GM04504 (cell line): ENCODE measurements at places on chromosomes 7 and 10.

DNA sequence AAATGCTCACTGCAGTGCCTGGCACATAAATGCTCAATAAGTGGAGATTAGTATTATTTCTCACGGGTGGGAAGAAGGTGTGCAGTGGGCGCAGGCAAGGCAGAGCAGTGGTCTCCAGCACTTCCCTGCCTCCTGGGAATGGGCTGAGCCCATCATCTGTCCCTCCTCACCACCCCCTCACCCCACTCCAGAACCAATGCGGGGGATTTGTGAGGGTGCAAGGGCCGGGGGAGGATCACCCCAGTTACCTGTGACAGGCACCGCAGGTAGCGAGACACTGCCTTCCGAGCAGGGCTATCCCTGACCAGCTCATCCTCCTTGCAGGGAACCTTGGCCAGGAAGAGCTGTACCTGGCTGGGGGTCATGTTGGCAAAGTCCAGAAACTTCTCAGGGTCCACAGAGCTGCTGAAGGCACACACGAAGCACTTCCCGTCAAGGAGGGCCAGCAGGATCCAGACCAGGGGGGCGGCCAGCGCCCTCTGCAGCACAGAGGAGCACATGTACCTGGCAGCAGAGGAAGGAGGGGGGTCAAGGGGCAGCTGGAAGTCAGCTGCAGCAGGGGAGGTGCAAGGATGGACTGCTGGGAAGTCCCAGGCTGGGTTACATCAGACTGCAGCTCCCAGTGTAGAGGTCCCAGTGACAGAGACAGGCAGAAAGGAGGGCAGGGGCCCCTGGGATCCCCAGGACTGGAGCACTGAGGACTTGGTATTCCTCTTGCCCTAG is 2.8 kb downstream of the CALHM3 start:
- DNase-seq = no peak

GRCh38 chr7:2104716-2105115 is 128.0 kb downstream of the MAD1L1 start:
- peak; percentile 25 for DNase-seq

DNA sequence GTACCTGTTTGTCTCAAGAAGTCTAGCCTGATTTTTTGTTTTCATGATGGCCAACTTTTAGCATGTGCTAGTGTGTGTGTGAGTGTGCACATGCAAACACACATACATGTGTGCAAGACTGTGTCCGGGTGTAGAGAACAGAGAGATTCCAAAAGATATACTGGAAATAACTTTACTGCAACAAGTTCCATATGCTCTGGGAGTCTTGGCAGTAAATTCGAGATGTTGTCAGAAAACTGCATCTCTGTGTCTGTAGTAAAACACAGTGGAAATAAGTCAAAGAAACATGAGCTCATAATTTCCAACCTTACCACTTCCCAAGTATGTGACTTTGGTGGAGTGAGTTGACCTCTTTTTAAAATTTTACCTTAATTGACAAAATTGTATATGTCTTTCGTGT is 950.8 kb upstream of the C7orf33 start:
- DNase-seq = no peak

DNA sequence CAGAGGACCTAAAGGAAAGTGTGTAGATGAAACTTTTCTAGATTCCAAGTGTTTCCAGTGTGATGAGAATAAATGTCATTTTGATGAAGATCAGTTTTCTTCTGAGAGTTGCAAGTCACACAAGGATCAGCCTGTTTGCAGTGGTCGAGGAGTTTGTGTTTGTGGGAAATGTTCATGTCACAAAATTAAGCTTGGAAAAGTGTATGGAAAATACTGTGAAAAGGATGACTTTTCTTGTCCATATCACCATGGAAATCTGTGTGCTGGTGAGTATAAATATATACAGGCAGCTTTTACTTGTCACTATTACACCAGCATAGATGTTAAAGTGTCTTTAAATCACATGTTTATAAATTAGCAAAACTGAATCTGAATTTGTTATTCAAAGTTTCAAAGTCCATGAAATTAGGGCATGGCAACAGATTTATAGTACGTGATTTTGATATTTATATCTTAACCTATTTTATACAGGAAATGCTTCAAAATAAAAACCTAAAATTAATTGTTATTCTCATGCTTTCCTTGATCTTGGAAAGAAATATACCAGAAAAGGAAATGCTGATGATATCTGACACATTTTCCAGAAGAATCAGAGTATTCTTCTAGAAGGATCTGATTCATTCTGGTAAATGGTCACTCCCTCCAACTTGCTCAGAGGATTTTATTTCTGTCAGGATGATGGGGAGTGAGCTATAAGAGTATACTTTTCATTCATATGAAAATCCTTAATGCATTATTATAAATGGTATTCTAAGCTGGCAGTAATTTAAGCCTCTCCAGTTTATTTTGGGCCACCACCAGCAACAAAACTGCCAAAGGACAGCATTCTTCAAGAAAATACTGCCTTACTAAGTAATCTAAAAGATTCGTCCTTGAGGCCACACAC is 71.4 kb downstream of the ITGB8 start:
- no peak for DNase-seq

GRCh38 chr10:21689881-21690280 is 155.8 kb downstream of the MLLT10 start:
- DNase-seq = no peak

DNA sequence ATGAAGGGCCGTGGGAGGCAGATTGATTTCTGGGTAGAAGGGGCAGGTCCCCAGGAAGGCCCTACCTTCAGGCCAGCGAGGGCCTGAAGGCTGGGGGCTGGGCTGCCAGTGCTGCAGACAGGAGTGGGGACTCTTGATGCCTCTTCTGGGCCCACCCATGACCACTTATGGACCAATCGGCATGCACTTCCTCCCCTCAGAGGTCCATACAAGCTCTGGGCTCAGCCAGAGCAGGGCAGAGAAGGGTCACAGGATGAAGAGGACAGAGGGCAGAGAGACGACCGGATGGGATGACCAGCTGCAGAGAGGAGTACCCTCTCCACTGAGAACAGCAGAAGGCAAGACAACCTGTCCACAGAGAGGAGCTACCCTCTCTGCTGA is 120.1 kb downstream of the DYNC2I1 start:
- DNase-seq = no peak

DNA sequence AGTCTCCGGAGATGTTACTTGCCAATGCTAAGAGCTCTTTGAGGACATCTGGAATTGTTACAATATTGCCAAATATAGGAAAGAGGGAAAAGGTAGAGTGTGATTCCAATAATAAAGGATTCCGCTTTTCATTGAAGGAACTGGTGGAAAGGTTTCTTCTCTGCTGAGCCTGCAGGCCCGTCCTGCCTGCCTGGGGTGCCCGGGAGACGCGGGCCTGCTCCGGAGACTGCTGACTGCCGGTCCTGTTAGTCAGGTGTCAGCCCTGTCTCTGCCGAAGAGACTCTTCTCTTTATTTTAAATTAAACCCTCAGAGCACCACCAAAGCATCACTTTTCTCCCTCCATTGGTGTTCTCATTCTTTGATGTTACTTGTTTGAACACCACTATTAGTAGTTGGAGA is 2.2 kb downstream of the EGFR start:
- DNase-seq = no peak

DNA sequence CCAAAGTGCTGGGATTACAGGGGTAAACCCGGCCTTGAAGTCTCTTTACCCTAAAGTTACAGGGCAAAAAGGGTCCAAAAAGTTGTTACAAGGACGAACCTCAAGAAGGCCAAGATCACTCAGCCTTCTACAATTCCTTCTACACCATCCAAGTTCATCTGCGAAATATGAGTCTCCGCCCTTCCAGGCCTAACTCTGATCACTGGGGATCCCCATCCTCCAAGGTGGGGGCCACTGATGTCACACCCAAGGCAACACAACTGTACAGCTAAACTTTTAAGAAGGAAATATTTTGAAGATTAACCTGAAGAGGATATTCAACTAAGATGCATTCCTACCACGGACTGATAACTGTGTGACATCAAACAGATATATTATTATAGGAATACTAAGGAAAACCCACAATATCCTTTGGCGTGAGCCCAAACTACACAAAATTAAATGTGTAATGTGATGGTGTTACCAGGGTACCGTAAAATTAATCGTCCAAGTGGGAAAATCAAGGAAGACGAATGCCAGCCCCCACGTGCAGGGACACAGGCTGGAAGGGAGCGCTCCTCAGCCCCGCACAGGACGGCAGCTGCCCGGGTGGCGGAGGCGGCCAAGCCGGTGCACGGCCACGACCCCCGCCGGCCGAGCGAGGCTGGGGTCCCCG is 1.0 kb downstream of the PAXIP1 start:
- no peak for DNase-seq

- no peak for DNase-seq
These were observed 5.7 kb upstream of the CLEC5A start for GRCh38 chr7:141952461-141952860.

GRCh38 chr7:142771353-142771723 is 568 bp downstream of the PRSS2 start:
- DNase-seq = no peak

- no peak for DNase-seq
These were observed 718.9 kb downstream of the CCSER2 start for GRCh38 chr10:85047170-85047834.

DNA sequence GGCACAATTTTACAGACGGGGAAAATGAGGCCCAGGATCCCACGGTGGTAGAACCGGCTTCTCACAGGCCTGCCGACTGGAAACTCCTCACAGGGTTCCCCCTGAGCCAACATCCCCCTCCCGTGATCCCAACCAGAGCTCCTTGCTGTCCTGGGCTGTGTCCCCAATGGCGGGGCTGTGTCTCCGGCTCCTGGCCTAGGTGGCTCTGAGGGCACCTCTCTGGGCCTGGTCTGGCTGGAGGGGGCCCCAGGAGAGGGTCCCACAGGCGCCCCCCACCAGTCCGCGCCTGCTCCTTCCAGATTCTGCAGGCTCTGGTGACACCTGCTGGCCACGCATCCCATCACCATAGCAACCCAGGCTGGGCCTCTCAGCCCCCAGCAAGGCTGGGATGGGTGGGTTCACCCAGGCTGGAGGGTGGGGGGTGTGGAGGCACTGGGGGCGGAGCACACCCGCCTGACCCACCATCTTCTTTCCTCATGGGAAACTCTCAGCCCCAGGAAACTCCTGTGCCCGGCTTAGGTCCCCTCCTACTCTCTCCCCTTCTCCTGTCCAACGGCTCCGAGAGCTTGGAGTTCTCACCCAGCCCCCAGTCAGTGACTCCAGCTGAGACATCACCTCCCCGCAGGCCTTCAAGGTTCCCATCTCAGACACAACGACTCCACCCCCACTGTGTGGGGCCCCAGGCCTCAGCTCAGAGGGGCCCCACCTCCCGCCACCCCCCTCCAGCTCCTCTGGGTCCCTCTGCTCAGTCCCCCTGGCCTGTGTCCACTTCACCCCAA is 27.1 kb upstream of the TNRC18 start:
- DNase-seq = no peak

- no peak for DNase-seq
These were observed 110.7 kb downstream of the RAB18 start for GRCh38 chr10:27614776-27615175.

- peak; percentile 40 for DNase-seq
These were observed 1.8 kb downstream of the HOXA10 start for GRCh38 chr7:27172315-27172774.

DNA sequence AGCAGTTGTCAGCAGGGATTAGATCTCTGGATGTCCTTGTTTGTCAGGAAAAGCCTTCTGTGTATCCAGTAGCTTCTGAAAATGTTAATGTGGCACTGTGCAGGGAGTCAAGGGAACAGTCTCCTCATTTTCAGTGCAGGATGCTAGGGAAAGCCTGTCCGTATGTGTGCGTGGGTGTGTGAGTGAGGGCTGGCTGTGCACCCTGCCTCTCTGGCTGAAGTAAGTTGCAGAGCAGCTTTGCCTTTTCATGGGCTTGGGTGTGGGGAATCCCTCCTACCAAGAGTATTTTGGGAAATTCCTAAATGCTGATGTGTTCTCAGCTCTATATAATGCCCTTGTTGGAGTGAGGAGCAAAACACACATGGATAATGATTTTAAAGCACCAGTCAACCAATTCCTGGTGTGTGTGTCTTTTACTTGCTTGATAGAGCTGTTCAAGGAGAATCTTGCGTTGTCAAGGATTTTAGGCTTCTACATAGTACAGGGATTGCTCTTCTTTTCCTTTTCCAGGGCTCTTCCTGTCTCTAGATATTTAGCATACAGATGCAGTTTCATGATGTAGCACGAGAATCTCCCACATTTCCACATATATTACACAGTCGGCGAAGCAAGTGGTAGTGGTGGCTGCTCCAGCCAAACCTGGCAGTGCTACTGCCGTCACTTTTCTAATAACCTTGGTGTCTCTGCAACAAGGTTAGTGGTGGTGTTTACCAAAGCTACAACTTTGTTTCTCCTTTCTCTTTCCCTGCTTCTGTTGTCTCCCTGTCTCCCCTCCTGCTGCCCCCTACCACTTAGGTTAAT is 92.8 kb downstream of the MCU start:
- DNase-seq = peak; percentile 78

DNA sequence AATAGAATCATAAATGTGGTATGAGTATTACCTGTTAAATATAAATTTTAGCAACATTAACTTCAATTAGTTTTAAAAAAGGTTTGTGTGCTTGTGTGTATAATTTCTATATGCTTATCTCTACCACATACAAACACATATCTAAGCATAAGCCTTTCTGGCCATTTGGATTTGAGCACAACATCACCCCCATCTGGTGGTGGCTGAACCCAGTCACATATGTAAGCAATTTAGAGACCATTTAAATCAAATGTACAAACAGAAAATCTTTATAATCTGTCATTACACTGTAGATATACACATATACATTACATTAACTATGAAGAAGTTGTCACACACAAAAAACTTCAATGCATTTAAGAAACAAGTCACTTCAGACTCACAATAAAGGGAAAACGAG is 31.7 kb downstream of the GPR22 start:
- peak; percentile 13 for DNase-seq

DNA sequence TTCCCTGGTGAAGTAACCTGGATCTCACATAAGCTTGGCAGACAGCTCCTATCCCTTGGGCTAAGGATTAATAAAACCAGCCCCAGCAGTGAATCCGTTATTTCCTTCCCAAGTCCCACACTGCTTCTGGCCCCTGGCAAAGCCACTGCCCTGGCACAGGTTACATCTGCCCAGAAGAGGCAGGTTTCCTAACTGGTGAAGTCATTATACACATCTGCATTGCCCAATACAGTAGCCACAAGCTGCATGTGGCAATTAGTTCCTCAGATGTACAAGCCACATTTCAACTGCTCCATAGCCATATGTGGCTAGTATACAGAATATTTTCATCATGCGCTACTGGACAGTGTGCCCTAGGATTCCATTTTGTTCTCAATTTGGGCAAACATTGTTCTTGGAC is 273.0 kb downstream of the GRM8 start:
- DNase-seq = no peak

GRCh38 chr10:72567421-72567820 is 58.5 kb downstream of the MICU1 start:
- no peak for DNase-seq

GRCh38 chr7:7385421-7385820 is 150.3 kb downstream of the COL28A1 start:
- no peak for DNase-seq

GRCh38 chr10:14543904-14544210 is 213.1 kb upstream of the FRMD4A start:
- no peak for DNase-seq

DNA sequence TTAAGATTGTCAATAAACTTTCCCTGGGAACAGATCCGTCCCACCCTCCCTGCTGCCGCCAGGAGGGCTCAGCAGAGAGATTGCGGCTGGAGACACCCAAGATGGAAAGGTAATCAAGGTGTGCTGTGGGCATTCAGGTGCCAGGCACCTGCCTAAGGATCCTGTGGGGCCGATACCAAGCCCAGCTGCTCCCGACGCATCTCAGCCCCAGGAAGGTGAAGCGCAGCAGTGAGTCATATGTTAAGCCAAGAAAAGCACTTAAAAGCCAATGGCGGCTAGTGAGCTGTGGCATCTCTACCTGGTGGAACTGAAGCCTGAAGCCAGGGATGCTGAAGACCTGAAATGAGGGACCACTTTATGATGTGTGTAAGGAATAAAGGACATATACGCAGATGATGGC is 6.1 kb downstream of the WDR86 start:
- DNase-seq = no peak
